NCI-H2107 (cell line): ENCODE measurements at places on chromosomes 2 and 18.

GRCh38 chr2:12287220-12287751 lies 429.4 kb upstream of the TRIB2 start:
- no peak for DNase-seq

- no peak for DNase-seq
These were observed 106.8 kb downstream of the RTP5 start for GRCh38 chr2:241976296-241976695.

- no peak for DNase-seq
These were observed 176.4 kb downstream of the SETBP1 start for GRCh38 chr18:44857081-44857480.

GRCh38 chr2:157874348-157874747 lies 1.8 kb downstream of the ACVR1 start:
- DNase-seq, result no peak

DNA sequence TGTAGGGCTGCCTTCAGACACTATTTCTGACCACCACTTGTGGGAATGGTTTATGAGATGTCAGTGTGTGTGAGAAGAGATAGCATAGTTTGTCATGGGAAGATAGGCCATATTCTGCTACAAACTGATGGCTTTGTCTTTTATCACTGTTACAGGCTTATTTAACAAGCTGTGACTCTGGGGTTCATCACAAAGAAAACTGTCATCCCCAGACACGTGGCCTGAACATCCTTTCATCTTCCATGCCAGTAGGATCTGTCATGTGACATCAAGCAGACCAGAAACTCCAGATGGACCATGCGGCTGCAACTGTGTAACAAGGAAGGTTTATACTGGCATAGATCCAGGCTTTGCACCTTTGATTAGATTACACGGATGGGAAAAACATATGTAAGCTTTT lies 128.6 kb upstream of the KCNH7 start:
- DNase-seq, result no peak

- no peak for DNase-seq
These were observed 111.2 kb downstream of the MYO5B start for GRCh38 chr18:50083708-50084107.

DNA sequence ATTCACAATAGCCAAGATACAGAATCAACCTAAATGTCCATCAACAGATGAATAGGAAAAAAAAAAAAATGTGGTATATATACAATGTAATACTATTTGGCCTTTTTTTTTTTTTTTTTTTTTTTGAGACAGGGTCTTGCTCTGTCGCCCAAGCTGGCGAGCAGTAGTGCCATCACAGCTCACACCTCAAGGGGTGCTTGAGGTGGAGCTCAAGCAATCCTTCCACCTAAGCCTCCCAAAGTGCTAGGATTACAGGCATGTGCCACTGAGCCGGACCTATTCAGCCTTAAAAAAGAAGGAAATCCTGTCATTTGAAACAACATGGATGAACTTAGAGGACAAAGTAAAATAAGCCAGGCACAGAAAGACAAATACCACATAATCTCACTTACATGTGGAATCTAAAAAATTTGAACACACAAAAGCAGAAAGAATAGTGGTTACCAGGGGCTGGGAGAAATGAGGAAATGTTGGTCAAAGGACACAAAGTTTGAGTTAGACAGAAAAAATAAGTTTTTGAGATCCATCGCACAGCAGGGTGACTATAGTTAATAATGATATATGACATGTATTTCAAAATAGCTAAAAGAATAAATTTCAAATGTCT lies 26.0 kb downstream of the TLK1 start:
- DNase-seq, result no peak

DNA sequence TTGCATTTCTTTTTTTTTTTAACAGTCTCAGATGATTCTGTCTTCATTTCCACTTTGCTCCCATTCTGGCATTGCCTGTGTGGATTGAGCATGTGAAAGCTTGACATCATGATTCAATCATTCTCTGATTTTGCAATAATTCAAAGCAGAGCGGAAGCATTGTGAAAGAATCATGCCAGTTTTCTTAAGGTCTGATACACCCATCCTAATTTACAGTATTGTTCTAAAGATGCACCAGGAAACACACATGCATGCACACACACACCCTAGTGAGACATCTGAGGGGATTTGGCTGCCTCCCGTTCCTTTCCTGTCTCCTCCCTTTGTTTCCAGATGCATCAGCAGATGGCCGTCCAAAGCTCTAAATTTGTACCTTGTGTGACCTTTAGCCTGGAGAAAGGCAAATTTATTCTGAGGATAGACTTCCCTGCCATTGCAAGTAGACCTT lies 97.3 kb downstream of the FMNL2 start:
- no peak for DNase-seq

- DNase-seq, result no peak
These were observed 275.7 kb upstream of the FN1 start for GRCh38 chr2:215711471-215712034.

GRCh38 chr2:64454386-64455332 lies 697 bp downstream of the LGALSL start:
- peak; percentile 13 for DNase-seq

DNA sequence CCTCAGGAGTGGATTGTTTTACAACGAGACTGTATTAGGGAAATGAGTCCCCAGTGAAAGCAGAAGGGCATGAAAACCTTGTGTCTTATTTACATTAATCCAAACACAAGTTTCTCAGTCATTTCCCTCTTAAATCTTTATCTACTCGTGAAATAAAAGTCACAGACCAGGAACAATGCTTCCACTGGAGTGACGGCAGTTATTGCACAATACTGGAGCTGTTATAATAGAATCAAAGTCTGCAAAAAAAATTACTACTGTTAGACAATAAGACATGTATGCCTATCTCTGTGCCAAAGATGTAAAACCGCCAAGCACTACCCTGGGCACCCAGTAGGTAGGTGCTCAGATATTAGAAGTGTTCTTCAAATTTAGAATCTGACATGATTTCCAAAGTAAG lies 375.5 kb downstream of the ZNF521 start:
- no peak for DNase-seq

- DNase-seq, result no peak
These were observed 21.8 kb downstream of the NDUFB3 start for GRCh38 chr2:201093573-201093972.

- no peak for DNase-seq
These were observed 11.4 kb upstream of the IL36A start for GRCh38 chr2:112993831-112994230.

DNA sequence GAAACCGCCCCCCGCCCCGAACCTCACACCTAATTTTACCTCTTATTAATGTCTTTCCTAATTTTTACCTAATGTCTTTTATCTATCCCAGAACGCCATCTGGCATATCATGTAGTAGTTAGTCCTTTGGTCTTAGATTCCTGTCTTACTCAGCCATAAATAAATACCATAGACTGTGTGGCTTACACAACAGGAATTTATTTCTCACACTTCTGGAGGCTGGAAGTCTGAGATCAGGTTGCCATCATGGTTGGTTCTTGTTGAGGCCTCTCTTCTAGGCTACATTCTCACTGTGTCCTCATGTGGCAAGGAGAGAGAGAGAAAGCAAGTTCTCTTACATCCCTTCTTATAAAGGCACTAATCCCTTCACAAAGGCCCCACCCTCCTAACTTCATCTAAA lies 46.8 kb downstream of the RHBDD1 start:
- no peak for DNase-seq

GRCh38 chr2:234789556-234790325 lies 162.1 kb upstream of the SH3BP4 start:
- no peak for DNase-seq

- DNase-seq, result no peak
These were observed 70.5 kb downstream of the TGIF1 start for GRCh38 chr18:3520230-3521085.

DNA sequence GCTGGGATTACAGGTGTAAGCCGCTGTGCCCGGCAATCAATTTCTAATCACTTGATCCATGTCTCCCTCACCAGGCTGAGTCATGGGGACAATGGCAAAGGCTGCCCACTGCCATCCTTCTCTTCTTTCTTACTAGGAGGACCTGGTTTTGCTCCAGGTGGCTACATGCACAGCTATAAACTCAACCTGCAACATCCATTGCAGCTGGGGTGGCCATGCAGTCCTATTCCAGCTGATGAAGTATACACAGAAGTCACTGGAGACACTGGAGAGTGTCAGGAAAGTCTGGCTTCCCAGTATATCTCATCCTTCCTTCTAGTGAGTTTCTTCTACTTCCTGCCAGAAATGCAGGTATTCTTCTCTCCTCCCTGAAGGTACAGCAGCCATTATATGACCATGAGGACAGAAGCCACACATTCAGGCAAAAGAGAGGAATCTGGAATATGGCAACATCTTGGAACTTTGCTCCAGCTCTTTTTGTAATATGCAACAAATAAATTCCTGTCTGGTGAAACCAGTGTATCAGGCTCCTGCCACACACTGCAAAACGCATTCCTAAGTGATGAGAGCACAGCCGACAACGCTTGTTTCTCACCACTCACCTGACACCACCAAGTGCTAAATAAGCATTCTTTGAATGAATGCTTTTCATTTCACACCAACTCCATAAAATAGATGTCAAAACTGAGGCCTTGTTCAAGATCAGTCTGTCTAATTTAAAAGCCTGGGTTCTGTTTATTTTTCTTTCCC lies 32.3 kb downstream of the SCTR start:
- DNase-seq, result no peak

DNA sequence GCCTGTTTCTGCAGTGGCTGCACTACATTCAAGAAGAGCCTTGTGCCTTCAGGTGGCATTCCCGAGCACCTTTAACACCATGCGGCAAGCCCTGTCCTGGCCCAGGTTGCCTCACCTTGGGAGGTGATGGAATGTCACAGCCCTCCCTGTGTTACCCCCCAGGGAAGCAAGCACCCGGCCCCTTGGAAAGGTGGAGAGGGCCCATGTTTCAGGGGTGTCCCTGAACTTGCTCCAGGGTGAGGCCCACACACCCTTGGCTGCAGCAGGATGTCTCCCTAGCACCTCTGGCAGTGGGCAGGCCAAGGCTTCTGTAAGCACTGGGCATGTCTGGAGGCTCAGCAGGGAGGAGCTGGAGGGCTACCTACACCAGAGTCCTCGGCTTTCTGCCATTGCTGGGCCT lies 29.3 kb upstream of the ACAA2 start:
- DNase-seq, result no peak

- DNase-seq, result no peak
These were observed 42.2 kb downstream of the THNSL2 start for GRCh38 chr2:88212251-88212790.

DNA sequence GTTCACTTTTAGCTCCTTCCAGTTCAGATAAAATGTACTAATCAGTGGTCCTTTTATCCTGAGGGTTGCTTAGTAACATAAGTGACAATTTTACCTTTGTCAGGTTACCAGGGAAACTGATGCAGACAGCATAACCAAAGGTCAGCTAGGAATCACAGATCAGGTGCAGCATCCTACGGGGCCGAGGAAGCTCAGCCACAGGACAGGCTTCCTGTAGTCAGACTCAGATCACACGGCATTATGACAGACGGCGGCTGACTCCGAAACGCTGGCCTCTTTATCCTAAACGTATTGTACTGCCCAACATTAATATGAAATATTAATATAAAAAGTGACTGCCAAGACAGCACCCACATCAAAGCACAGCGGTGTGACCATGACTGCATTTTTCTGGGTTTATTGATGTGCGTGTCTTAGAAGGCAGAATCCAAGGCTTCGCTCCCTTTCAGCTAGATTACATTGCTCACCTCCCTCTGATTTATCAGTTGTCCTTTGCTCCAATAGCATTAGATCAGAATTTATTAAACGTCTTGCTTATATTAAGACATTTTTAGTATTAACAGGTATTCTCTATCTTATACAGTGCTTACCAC lies 444.5 kb downstream of the CMPK2 start:
- no peak for DNase-seq

GRCh38 chr2:88680266-88680902 lies 11.1 kb upstream of the RPIA start:
- no peak for DNase-seq

DNA sequence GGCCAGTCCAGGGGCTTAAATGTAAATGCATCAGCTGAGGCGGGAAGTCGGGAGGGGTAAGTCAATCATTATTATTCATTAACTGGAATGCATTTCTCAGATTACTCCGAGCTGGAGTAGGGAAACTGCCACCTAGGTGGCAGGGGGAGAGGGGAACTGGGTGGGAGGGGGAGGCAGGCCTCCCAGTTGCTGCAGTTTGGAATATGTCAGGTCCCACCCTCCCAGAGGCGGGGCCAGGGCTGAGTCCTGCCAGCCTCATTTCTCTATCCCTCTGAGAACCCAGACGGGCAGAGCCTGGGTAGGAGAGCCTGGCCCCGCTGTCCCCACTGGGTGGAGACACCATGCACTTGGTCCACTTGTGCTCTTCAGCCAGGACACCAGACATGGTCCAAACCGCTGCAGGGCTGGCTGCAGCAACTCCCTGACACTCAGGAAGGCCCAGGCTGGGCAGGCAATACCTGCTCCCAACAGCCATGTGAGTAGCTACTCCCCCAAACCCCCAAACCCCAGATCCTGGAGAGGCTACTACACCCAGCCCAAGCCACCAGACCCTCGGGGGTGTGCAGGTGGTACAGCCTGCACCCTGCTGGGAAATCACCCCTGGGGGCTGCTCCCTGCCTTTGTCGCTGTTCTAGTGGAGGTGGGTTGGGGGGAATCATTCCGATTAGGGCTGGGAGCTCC lies at the start of gene GPBAR1:
GPBAR1 (plus strand) TSS at position 274 of the 681 bp plus-strand sequence. CDS start 1,710 bp downstream, outside the sequence.
- DNase-seq, result no peak

DNA sequence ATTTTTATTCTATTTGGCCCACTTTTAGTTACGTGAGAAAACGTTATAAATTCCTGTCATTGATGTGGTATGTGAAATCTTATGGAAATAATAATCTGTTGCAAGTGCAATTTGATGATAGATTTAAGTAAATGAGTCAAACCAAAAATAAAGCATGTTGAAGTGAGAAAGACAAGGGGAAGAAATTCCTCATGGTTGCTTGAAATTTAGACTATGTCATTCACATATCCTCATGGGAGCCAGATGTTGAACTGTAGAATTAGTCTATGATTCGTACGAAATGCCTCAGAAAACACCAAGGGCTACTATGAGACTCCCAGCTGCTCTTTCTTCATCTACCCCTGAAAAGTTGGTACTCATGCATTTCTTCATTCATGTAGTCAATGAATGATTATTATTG lies 55.7 kb downstream of the KLHL14 start:
- DNase-seq, result no peak

- no peak for DNase-seq
These were observed 29.4 kb upstream of the CHMP3 start for GRCh38 chr2:86592547-86593230.

DNA sequence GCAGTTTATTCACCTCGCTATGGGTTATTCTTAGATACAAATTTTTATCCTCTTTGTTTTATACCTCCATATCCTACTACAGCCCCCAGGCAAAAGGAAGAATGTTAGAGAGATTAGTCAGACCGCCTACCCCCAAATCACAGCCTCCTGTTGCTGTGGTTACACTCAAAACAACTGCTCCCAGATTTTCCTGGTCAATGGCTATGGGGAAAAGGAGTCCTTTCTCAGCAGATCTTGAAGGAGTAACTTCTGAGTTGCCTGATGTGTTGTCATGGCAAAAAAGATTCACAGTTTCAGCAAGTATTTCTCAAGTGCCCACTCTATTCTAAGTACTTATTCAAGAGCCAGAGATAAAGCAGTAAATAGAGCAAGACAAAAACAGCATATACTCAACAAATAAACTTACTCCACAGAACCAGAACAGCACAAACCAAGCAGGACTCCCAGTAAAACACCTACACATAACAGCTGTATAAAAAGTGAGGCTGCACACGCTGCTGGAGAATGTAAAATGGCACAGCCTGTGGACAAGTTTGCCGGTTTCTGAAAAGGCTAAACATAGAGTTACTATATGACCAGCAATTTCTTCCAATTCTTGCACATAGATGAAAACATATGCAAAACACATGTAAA lies 104.8 kb downstream of the NOL10 start:
- no peak for DNase-seq
